ENCODE measurements at places on chromosomes 11 and 22.

GRCh38 chr11:129701706-129702105 is 113.9 kb upstream of the TMEM45B start:
- DNase-seq, result no peak

- DNase-seq, result no peak
These were observed 770 bp downstream of the SLC7A4 start for GRCh38 chr22:21031545-21032036.

- no peak for DNase-seq
These were observed 6.9 kb downstream of the SLC5A4 start for GRCh38 chr22:32248276-32248675.

DNA sequence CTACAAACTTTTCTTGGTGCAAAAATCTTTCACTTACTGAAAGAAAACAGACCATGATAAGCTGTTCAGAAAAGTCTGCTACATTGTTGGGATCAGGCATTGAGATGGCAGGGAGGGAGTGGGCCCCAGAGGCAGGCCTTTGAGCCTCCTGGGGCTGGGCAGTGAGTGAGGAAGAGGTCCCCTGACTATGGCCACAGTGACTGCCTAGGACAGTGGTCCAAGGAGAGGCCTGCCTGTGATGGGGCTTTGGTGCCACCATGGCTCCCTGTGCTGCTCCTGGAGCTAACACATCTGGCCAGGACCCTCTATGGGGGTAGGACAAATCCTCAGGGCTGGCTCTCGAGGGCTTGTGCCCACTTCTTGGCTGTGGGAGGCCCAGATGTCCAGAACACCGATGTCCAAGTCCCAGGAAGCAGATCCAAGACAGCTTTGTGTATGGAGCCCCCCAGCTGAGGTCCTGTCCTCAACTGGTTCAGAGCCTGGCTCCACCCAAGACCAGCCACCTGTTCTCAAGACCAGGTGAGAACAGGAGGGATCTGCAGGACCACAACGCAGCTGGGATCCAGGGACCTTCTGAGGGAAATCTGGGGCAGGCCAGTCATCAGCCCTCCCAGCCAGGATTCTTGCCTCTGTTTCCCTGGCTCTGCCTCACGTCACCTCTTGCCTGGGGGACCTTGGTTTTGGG is 36.9 kb downstream of the PPM1F start:
- DNase-seq, result no peak

DNA sequence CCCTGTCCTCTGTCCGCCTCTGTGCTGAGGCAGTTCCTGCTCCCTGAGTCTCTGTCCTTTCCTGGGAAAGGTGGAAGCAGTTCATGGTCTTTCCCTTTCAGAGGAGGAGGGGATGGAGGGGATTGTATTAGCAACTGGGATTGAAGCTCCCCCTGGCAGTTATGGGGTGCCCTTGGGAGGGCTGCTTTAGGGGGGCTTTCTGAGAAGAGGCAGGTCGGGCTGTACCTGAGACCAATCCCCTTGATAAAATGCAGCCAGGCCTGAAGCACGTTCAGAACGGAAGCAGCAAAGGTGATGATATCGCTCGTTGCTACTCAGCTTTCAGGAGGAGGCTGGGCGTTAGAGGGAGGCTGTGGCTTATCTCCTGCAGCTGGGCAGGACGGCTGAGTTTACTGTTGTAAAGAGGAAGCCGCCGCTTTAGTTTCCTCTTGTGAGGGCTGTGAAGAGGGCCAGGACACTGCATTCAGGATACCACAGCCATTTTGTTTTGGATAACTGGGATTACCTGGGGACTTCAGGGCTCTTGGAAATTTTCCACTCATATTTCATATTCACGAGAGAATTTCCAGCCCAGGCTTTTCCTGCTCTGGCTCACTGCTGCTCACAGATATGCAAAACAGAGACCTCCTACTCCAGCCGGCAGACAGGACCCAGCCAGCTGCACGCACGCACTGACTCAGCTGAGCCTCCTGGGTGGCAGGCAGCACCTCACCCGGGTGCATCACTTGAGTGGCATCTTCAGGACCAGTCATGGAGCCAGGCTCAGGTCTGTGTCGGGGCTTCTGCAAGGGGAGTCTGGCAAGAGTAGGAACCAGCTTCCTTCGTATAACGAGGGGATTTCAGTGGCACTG is 798 bp downstream of the AMPD3 start:
- DNase-seq, result no peak

DNA sequence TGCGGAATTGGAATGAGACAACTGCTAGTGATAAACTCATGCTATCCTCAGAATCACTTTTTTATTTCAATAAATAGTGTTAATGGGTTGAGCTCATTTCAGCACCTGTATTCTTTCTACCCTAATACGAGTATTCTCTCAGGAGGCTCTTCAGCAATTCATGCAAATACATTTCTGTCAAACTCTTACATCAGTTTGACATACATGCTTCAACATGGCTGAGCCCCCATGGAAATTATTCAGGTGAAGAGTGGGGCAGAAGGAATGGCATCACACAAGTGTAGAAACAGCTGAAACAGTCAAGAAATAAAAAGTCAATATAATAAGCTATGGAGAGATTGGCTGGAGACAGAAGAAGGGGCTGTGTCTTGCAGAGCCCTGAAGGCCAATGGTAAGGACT is 77.8 kb upstream of the SNX19 start:
- DNase-seq, result no peak

DNA sequence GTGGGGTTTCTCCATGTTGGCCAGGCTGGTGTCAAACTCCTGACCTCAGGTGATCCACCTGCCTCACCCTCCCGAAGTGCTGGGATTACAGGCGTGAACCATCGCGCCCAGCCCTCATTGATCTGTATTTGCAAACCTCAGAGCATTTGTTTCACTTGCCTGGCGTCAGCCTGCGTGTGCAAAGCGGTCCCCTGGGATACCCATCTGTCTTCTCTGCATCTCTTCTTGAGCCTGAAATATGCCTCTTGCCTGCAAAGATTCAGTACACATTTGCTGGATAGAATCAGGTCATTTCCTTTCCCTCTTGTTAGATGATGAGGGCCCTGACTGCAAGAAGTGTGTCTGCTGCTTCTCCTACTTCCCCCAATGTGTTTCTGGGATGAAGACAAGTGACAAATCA is 1291.0 kb downstream of the TBC1D22A start:
- DNase-seq, result no peak

GRCh38 chr11:68397256-68397655 is 63.3 kb upstream of the PPP6R3 start:
- no peak for DNase-seq

GRCh38 chr22:17971711-17972110 is 52.6 kb downstream of the MICAL3 start:
- no peak for DNase-seq

DNA sequence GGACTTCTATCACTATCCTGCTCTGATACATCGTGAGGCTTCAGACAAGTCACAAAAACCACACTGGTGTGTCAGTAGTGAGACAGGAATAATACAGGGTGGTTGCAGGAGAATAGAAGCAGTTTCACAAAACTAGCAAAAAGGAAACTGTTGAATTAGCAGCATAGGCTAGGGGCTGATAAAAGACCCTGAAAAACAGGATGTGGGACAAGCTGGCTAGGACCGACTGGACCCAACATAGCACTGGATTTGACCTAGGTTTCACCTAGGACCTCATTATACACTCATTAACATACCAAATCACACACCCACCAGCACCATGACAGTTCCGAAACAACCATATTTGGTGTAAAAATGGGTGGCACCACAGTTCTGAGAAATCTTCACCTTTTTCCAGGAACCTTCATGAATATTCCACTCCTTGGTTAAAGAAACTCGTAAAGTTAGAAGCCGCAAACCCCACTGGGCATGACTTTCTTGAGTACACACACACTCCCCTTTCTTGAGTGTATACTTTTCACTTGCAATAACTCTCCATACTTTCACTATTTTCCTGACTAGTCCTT is 76.2 kb downstream of the SLC1A2 start:
- DNase-seq, result no peak

DNA sequence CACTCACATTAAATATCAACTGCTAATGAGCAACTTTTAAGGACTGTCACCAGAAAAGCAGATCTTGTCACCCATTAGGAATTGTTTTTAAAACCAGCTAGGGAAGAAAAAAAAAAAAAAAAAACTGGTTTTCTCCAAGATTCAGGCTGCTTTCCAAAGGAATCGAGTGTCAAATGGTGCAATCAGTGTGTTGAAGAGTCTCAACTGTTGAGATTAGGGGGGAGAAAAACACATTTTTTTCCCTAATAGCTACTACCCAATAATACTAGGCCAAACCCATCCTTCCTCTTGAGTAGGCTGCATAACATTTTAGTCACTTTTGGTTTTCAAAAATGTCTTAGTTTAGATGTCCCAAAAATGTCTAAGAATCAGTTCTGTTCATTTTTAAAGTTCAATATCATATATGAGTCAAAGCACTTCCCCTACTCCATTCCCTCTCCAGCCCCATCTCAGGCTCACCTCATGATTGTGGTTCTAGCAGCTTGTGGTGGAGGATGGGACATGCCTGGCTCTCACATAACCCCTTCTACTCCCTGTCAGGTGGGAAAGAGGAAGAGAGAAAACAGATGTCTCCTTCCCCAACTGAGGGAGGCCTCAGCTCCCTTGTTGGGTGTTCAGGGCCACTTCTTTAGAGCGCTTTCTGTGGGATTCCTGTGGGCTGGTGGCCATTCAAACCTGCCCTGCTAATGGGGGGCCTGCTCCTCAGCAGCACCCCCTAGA is 193.6 kb downstream of the CWF19L2 start:
- DNase-seq, result no peak

Data from T-helper 2 cell (primary cell).